ENCODE measurements at places on chromosomes 4 and X.

DNA sequence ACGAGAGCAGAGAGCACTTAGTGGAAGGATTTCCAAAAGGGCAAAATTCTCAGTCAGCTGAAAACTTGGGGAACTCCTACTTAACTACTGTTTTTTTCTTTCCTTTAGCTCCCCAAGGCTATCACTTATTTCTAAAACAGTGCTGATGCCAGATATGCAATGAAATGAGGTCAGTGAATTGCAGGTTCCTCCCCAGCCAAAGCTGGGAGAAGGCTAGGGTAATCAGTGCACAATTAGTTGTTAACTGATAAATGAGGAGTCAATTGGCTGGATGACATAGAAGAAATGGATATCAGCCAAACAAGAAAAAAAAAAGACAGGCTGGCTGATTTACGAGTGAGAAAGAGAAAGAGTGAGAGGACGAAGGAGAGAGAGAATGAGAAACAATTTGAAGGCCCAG, 195.6 kb downstream of the GPC3 start:
- DNase-seq: no peak

DNA sequence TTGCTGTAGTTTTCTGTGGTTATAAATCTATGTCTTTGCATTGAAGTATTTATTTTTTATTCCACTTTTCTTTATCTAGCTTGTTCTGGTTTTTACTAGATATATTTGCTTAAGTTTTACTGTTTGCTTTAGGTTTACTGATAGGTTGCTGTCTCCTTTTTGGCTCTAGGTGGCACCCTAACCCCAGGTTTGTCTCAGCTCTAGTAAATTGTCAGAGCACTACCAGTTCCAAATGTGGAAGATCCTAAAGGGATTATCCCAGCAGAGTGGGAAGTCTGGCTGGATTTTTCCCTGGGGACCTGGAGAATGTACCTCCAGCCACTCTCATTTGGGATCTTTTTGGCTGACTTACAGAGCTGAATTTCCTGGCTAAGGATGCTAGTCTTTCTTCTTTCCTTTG, 106.1 kb downstream of the PBDC1 start:
- DNase-seq: no peak

- DNase-seq: no peak
Measured at GRCh38 chr4:128134925-128135324, 73.8 kb downstream of the LARP1B start.

DNA sequence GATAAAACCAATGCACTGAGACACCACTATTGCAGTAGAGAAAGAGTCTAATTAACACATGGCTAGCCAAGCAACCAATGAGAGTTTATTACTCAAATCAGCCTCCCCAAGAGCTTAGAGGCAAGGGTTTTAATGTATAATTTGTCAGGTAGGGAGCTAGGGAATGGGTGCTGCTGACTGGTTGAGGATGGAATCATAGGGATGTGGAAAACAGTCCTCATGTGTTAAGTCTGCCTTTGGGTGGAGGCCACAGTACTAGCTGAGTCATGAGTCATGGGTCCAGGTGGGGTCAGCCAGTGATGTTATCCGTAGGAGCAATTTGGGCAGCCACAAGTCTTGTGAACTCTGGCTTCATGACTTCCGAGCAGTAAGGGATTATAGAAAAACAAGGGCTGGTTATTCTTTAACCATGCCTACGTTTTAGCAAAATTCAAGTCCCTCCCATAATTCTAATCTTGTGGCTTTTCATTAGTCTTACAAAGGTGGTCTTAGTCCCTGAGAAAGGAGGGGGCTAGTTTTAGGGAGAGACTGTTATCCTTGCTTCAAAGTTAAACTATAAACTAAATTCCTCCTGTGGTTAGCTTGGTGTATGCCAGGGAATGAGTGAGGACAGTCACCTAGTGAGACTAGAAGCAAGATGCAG, 25.1 kb upstream of the PLAC8 start:
- no peak for DNase-seq

- no peak for DNase-seq
Measured at GRCh38 chr4:114519368-114519767, 79.2 kb upstream of the UGT8 start.

GRCh38 chr4:83603129-83603528, 67.2 kb downstream of the GPAT3 start:
- DNase-seq: no peak

DNA sequence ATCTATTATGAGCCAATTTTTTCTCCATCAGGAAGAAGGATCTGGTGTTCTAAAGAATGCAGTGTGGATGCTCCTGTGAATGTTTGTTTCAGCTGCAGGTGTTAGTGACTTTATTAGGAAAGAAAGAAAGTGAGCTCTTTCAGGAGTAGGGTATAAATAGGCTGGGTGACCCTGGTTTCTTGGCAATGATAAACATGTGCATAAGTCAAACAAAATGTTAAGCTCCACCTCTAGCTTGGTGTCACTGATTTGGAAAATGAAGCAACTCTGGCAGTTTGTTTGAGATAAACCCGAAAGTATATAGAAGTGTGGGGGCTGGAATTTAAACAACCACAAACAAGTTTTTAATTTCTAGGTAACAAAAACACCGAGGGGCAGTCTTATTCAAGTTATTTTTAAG, 152.3 kb downstream of the COL4A6 start:
- no peak for DNase-seq

DNA sequence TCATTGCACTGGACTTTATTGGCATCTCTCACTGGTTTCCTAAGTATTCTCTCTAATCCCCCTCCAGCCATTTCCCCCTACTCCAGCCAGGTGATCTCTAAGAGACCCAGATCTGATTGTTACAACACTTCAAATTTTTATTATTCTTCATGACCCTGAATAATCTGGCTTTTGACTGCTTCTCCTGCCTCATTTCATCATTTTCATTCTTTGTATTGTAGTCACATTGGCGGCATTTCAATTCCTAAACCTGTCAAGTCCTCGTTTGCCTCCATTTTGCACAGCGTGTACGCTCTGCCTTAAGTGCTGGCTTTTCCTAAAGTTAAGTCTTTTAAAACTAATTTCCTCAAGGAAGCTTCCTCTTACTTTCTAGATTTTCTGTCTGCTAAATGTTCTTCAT, 31.6 kb downstream of the UBE2K start:
- DNase-seq: no peak

GRCh38 chrX:137040113-137040794, 6.5 kb upstream of the GPR101 start:
- no peak for DNase-seq

DNA sequence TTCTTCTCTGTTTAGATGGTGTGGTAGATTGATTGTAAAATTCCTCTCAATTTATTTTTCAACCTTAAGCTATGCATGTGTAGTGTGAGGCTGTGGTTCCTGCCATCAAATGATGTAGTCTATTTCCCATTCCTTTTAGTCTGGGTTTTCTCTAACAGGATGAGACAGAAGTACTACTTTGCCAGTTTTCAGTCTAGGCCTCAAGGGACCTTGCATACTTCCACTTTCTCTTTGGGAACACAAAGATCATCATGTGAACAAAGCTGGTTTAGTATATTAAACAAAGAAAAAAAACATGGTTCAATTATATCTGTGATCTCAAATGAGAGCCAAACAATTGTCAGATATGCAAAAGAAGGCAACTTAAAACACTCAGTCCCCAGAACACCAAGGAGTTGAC, 1284.0 kb downstream of the RAPGEF2 start:
- DNase-seq: no peak

DNA sequence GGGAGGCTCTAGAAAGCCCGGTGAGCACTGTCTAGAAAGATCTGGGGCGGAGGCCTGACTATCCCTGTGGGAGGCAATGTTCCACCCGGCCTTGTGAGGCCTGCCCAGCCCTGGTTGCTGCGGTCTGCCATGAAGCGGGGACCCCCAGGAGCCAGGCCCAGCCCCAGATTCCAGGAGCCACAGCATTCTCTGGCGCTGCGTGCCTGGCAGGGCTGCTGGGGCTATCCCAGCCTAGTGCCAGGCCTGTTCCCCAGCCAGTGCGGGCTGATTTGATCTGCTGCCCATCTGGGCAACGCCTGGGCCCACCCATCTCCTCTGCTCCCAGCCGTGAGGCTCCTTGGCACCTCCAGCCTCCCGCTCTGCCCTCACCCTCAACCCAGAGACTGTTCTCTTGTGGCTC, 19.6 kb downstream of the ATP2B3 start:
- DNase-seq: no peak

DNA sequence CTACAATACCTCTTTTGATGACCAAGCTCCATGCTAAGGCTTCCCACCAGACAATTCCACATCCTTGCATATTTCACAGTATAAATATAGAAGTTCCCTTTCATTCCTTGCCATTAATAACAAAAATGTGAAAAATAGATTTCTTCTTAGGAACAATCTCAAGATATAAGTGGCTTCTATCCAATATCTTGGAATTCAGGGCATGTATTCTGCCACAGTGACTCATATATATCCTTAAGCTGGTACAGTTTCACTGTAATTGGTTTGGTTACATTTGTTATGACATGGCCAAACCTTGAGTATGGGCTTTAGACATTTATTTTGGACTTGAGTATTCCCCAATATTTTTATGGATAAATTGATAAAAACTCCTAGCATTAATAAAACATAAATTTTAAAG, 181.7 kb upstream of the DDX53 start:
- no peak for DNase-seq

- DNase-seq: no peak
Measured at GRCh38 chr4:144565527-144566195, 80.3 kb upstream of the HHIP start.

- DNase-seq: peak; percentile 24
Measured at GRCh38 chr4:46931981-46932380, 22.9 kb upstream of the COX7B2 start.

DNA sequence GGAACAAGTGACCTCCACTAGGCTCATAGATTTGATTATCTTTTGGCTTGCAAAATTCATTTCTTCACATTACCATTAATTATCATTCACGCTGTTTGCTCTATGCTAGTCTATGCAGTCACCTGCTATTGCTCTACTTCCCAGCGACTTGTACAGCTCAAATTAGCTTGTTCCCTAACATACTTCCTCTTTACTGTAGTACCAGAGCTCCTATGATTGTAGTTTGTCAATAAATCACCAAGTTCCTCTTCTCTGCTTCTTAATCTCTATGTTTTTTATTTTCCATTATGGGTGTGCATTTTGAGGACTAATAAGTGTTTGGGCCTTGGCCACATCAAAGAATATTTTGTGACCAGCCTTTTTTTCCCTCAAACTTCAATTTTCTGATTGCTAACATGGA, 6.2 kb upstream of the GSPT2 start:
- no peak for DNase-seq

DNA sequence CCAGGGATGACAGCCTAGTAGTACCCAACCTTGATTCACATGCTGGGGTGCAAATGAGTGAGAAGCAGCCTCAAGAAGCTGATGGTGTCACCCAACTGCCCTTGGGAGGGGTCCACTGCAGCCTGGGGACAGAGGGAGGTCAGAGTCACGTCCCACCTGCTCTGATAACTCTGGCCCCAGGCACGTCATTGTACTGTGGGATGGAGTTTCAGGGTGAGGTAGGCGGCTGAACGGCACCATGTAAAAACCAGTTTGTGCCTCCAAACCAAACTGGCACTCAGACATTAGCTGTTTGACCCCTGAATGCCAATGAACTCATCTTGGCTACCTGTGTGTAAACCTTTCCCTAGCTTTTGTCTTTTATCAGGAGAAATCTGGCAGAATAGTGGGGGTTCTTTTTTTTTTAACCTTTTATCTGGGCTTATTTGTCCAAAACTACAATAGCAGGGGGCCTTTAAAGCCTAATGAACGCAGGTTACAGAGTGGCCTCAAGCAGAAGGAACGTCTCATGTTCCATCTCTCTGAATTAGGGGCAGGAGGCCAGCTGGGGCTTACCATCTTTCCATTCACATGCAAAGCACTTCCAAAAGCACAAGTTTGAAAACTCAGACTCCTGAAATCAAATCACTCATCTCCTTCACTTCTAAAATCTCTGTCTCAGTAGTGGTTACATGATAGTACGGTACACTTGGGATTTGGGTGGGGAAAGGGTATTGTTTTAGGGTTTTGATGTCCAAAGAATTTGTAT, 89.4 kb downstream of the IRF2 start:
- DNase-seq: no peak

GRCh38 chrX:152149648-152150047, 11.3 kb upstream of the MAGEA10 start:
- no peak for DNase-seq

- DNase-seq: no peak
Measured at GRCh38 chr4:19329631-19330030, 922.1 kb upstream of the SLIT2 start.

DNA sequence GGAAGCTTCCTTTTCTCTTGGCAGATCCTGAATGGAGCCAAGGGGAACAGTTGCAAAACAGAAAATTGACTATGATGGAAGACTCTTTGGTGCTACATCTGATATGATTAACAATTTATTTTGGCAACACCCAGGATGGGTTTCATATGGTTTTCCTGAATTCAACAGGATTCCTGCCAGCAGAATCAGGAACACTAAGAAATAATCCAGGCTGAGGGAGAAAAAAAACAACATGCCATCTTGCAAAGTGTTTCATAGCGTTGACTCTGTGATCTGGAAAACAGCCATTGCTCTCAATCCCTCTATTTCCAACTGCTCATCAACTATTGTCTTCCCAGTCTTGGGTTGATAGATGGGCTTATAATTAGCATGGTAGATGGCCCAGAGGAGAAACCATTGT, 303.8 kb upstream of the KLF3 start:
- DNase-seq: no peak

Measured in left cardiac atrium (tissue), 4 donors.